ENCODE measurements at places on chromosomes 1 and 21. TPM values are rescaled to one million over a fixed set of nuclear protein-coding genes. Genes with fewer than 3 reads are reported as not detected.

Gene SOAT1
- 47.2 TPM for total RNA-seq

Gene TMPRSS2
- 336 TPM for total RNA-seq

Gene KCNJ9
- not detected for total RNA-seq

Gene ZNF593OS
- total RNA-seq, result not detected

Gene IL22RA1
- total RNA-seq, result 0.82 TPM

Gene OR2T11
- total RNA-seq, result not detected

Gene NBPF10
- total RNA-seq, result 1.2 TPM

Gene TDRD10
- total RNA-seq, result 0.46 TPM

Gene SPRR5
- total RNA-seq, result not detected

GRCh38 chr1:236535662-236536161 is 11.9 kb downstream of the LGALS8 start:
- H3K4me1 ChIP-seq, result no peaks in the 10 kb centered on the region
- DNase-seq, result no peak
- H3K4me3 ChIP-seq, result no peak overlapping the region
- no peak overlapping the region for H3K27ac ChIP-seq

GRCh38 chr1:111738436-111739193 is 580 bp downstream of the INKA2 start:
- H3K4me1 ChIP-seq, result no peaks in the 10 kb centered on the region
- DNase-seq, result peak; percentile 74
- no peaks in the 10 kb centered on the region for H3K36me3 ChIP-seq
- peak overlapping the region; percentile 48 for H3K4me3 ChIP-seq

- H3K4me1 ChIP-seq, result peaks cover 8% of the 10 kb centered on the region
- no peak overlapping the region for H3K27ac ChIP-seq
- no peak for DNase-seq
- no peaks in the 10 kb centered on the region for H3K27me3 ChIP-seq
- H3K4me3 ChIP-seq, result no peak overlapping the region
Observed at GRCh38 chr1:173871091-173871490, 2.9 kb downstream of the ZBTB37 start.

DNA sequence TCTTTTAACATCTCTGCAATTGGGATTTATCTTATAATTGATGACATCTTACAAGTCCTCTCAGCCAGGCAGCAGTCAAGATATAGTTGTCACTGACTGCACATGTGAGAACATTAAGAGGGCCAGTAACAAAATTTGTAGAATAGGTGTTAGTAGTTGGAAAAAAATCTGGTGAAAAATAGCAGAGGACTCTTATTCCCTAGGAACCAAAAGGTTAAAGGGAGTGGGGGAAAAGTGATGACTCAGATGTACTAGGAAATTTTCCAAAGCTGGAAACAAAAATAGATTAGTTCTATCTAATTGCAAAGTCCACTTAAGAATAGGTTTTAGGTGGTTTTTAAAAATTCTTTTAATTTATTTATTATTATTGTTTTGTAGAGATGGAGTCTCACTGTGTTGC is 3.6 kb downstream of the NUP210L start:
- H3K4me3 ChIP-seq, result no peak overlapping the region
- peaks cover 3% of the 10 kb centered on the region for H3K4me1 ChIP-seq
- no peaks in the 10 kb centered on the region for H3K27me3 ChIP-seq
- H3K27ac ChIP-seq, result no peak overlapping the region

DNA sequence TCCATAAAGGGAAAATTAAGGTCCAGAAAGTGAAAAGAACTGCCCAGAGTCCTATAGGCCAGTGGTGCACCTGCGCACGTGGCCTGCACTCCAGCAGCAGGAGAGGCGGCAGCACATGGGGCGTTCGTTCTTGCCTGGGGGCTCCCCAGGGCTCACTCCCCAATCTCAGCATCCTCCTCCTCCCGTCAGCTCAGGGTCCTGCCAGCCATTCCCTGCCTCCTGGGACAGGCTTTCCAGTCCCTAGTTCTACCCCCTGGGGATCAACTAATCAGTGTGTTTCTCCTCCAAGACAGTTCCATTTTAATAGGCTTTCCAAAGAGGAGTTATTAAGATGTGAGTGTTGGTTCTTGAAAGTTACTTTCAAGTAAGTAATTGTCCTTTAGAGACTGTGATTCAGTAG is 1.2 kb upstream of the A3GALT2 start:
- no peak overlapping the region for H3K4me3 ChIP-seq
- H3K36me3 ChIP-seq, result peaks cover 17% of the 10 kb centered on the region
- no peak overlapping the region for H3K27ac ChIP-seq

DNA sequence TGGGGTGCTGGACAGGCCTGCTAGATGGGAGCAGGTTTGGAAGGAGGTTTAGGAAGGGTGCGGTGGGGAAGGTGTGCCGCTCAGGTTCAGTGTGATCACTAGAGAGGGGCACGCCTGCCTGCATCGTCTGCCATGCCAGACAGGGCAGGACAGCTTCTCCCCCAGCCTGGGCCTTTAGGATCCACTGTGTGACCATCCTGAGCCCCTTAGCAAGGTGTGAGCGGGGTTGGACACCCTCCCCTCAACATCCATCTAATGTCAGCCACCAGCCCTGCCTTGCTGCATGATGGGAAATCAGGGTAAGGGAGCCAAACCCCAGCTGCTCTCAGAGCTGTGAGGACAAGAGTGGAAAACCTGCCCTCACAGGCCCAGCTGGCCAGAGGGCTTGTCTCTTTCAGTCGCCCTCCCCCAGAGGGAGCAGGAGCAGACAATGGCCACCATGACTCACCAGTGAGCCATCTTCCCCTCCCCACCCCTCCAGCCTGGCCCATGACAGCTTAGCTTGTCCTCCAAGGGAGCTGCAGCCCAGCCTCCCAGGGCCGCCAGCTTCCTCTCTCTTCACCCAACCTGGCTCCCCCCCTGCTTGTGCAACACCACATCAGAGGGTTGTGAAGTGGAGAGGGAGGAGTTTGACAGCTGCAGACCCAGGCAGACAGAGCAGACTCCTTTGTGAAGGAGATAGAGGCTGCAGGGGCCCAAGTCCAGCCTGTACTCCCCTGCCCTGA is 37.0 kb downstream of the NUAK2 start:
- no peaks in the 10 kb centered on the region for H3K36me3 ChIP-seq
- H3K27ac ChIP-seq, result no peak overlapping the region
- H3K4me1 ChIP-seq, result no peaks in the 10 kb centered on the region
- DNase-seq, result peak; percentile 84
- H3K27me3 ChIP-seq, result no peaks in the 10 kb centered on the region

- H3K36me3 ChIP-seq, result no peaks in the 10 kb centered on the region
- H3K4me3 ChIP-seq, result no peak overlapping the region
Observed at GRCh38 chr1:205318231-205318991, 3.1 kb downstream of the NUAK2 start.

- H3K36me3 ChIP-seq, result no peaks in the 10 kb centered on the region
- H3K4me3 ChIP-seq, result peak overlapping the region; percentile 58
- H3K4me1 ChIP-seq, result peaks cover 2% of the 10 kb centered on the region
- H3K27ac ChIP-seq, result peak overlapping the region; percentile 84
Observed at GRCh38 chr1:181090641-181091126, 2.2 kb downstream of the IER5 start.

- no peaks in the 10 kb centered on the region for H3K36me3 ChIP-seq
- no peak overlapping the region for H3K4me3 ChIP-seq
- H3K27me3 ChIP-seq, result no peaks in the 10 kb centered on the region
- no peak overlapping the region for H3K27ac ChIP-seq
- DNase-seq, result peak; percentile 48
- H3K4me1 ChIP-seq, result no peaks in the 10 kb centered on the region
Observed at GRCh38 chr1:177600936-177601335, 368.9 kb downstream of the SEC16B start.

DNA sequence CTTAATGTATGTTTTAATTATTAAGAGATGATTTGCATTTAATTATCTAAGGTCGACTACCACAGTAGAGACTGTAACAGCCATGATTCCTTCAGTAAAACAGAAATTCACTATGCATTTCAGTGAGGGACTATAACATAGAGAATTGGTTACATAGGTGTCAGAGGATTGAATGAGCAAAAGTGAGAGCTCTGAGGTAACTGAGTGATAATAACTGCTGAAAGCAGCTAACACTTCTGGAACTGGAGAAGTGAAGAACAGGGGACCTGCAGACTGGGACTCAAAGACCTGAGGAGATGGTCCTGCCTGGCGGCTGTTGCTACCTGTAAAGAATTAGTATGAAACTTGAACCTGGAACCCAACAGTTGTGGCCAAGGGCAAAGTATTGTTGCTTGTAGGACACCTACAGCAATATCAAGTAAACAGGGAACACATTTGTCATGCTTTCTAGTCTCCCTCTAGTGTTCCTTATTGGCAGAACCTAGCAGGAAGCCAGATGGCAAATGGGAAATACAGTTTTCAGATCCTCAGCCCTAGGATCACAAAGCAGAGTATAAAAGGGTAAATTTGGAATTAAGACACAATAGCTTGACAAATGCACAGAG is 110.6 kb downstream of the HS2ST1 start:
- no peak for DNase-seq
- no peaks in the 10 kb centered on the region for H3K36me3 ChIP-seq
- no peaks in the 10 kb centered on the region for H3K27me3 ChIP-seq
- no peaks in the 10 kb centered on the region for H3K4me1 ChIP-seq
- H3K27ac ChIP-seq, result no peak overlapping the region

GRCh38 chr1:178645157-178645807 is 79.8 kb upstream of the RALGPS2 start:
- no peaks in the 10 kb centered on the region for H3K4me1 ChIP-seq
- no peak for DNase-seq
- no peak overlapping the region for H3K4me3 ChIP-seq
- H3K27me3 ChIP-seq, result no peaks in the 10 kb centered on the region
- H3K27ac ChIP-seq, result no peak overlapping the region

DNA sequence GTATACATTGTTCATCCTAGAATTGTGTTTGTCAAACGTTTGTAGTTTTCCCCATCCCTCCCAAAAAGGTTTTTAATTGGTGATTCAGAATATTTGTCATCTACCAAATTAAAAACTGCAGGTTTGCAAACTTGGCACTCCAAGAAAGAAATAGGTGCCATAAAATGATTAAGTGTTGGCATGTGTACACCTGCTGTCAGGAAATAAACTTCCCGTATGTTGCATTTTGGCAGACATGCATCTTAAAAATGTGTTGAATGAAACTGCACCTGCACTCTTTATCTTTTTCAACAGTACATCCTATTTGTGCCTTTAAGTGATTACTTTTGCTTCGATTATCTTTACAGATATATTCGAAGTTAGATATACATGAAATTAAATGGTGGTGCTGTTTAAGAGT is 7.3 kb downstream of the B3GALT2 start:
- H3K4me3 ChIP-seq, result no peak overlapping the region
- no peaks in the 10 kb centered on the region for H3K36me3 ChIP-seq
- H3K27me3 ChIP-seq, result no peaks in the 10 kb centered on the region
- DNase-seq, result no peak

- no peak overlapping the region for H3K4me3 ChIP-seq
- peaks cover 25% of the 10 kb centered on the region for H3K4me1 ChIP-seq
- peak; percentile 69 for DNase-seq
Observed at GRCh38 chr21:42233067-42233961, 14.4 kb downstream of the ABCG1 start.

GRCh38 chr1:57350610-57351009 is 73.2 kb downstream of the DAB1 start:
- no peak overlapping the region for H3K27ac ChIP-seq
- H3K27me3 ChIP-seq, result no peaks in the 10 kb centered on the region
- DNase-seq, result no peak
- H3K36me3 ChIP-seq, result no peaks in the 10 kb centered on the region
- no peaks in the 10 kb centered on the region for H3K4me1 ChIP-seq

DNA sequence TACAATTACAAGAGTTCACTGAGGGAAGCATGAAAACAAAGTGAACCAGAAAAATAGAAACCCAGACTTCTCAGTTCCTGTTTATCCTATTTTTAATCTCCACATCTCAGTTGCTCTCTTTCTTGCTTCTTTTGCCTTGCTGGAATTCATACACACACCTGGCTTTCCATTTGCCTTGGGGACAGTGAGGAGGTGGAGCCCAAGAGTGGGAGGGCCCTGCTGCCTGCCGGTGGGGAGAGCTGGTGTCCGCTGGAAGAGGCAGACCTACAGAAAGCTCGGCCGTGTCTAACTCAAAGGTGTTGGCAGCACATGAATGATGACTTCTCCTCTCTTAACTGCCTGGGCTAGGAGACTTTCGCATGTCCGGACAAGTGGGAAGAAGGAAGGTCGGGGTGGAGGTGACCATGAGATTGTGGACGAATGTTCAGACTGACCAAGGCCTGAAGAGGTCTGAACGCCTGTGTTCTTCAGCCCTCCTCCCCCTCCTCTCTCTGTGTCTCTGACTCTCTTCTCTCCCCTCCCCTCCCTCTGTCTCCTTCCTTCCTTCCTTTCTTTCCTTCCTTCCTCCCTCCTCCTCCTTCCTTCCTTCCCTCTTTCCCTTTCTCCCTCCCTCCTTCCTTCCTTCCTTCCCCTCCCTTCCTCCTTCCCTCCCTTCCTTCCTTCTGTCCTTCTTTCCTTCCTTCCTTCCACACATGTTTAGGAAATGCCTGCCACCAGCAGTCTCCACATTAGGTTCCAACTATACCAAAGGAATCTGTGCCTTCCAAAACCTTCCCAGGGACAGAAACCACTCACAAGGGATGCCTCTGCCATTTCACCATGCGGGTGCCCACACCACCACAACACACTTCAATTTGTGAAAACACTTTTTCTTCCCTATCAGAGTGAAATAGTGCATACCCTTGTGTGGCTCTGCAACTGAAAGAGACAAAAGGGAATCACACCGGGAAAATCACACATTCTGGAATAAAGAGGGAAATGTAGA is 157.3 kb upstream of the RUNX1 start:
- DNase-seq, result peak; percentile 16
- H3K27me3 ChIP-seq, result no peaks in the 10 kb centered on the region
- no peak overlapping the region for H3K4me3 ChIP-seq

DNA sequence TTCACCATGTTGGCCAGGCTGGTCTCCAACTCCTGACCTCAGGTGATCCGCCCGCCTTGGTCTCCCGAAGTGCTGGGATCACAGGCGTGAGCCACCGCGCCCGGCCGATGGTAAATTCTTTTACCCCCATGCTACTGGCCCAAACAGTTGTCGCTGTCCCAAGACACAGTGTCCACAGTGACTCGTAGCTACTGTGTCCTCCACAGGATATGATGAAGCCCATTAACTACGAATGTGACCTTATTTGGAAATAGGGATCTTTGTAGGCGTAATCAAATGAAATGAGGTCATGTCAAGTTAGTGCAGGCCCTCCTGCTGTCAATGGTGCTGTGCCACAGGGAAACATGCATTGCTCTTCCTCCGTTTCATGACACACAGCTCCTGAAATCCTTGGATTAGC is 8.5 kb downstream of the FNDC10 start:
- H3K27ac ChIP-seq, result no peak overlapping the region
- DNase-seq, result no peak
- H3K27me3 ChIP-seq, result no peaks in the 10 kb centered on the region

GRCh38 chr1:119034359-119034758 is 46.2 kb upstream of the TBX15 start:
- no peaks in the 10 kb centered on the region for H3K36me3 ChIP-seq
- DNase-seq, result no peak
- H3K4me1 ChIP-seq, result no peaks in the 10 kb centered on the region
- H3K27me3 ChIP-seq, result no peaks in the 10 kb centered on the region
- H3K27ac ChIP-seq, result no peak overlapping the region

DNA sequence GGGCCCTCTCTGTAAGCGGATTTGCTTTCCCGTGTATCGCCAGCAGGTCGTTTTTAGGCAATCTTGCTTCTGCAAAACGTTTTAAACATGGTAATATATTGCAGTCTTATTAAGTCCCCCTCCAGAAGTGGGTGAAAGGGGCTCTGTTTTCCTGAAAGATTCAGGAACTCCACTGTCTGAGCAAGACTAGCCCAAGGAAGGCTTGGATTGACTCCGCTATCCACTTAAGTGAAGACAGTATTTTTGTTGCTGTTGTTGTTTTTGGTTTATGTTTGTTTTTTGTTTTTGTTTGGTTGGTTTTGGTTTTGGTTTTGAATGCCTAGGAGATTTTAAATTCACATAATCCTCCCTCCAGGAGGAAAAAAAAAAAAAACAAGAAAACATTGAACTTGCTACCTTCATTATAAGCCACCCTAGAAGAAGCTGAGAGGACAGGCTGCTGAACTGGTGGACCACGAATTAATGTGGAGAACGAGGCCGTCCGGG is 29.1 kb upstream of the NFIA start:
- peak overlapping the region; percentile 29 for H3K4me3 ChIP-seq
- H3K36me3 ChIP-seq, result no peaks in the 10 kb centered on the region
- peaks cover 6% of the 10 kb centered on the region for H3K4me1 ChIP-seq

All from prostate gland (tissue), 2 donors.